ENCODE measurements at places on chromosomes 4 and X. TPM values are rescaled to one million over a fixed set of nuclear protein-coding genes. Genes with fewer than 3 reads are reported as not detected.

GRCh38 chr4:93791570-93792195 is 36.9 kb upstream of the ATOH1 start:
- no peak for DNase-seq

DNA sequence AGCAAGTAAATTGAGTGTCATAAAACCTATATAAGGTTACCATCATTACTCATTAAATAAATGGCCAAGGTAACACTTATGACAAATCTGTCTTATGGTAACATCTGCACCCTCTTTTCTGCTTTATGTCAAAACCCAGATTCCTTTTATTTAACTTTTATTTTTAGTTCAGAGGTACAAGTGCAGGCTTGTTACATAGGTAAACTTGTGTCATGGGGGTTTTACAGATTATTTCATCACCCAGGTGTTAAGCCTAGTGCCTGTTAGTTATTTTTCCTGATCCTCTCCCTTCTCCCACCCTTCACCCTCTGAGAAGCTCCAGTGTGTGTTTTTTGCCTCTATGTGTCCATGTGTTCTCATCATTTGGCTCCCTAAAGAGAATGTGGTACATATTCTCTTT is 930.7 kb downstream of the CCSER1 start:
- DNase-seq, result no peak

The SMIM31 gene
- not detected for polyA plus RNA-seq

DNA sequence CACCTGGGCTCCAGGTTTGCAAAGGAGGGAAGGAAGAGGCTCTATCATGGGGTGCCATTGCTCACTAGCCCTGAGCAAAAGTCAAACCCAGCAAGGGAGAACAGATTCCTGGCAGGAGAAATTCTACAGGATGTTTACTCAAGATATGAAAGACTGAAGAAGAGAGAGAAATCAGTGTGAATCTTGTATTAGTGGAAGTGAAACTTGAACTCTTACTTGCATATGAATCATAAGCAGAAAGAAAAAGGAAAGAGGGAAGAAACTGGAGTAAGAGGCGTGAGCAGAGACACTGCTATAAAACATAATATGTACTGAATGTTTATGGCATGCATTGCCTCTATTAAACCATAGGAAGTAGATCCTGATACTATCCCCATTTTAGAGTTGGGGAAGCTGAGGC is 60.9 kb downstream of the C4orf46 start:
- DNase-seq, result no peak

All from naive thymus-derived CD4-positive, alpha-beta T cell (primary cell).